Renal cortical epithelial cell (primary cell): ENCODE measurements at places on chromosomes 2 and 18. TPM values are rescaled to one million over a fixed set of nuclear protein-coding genes. Genes with fewer than 3 reads are reported as not detected.
A peak's percentile ranks its signal among the peaks of the same experiment; 100 is the strongest.

- DNase-seq, result no peak
Measured at GRCh38 chr2:224885291-224885690, 157.0 kb downstream of the DOCK10 start.

DNA sequence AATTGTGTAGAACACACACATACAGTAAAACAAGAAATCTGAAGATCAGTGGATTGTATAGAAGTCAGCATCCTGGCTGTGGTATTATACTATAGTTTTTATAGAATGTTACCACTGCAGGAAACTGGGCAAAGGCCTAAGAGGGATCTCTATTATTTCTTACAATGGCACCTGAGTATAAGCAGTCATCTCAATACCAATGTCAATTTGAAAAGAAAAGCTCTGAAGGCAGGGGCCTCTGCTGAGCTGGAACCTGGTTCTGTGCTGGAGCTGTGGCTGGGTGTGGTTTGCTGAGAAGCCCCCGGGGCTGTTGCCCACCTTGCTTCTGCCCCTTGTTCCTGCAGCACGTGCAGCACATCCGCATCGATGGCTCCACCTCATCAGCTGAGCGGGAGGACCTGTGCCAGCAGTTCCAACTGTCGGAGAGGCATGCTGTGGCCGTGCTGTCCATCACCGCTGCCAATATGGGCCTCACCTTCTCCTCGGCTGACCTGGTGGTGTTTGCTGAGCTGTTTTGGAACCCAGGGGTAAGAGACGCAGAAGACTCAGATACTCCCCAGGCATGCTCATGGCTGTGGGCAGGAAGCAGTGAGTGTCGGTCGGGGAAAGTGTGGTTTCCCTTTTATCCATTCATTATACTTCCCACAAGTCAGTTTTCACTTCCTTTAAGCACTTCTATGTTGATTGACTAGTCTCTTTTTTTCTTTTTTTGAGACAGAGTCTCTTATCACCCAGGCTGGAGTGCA, 23.5 kb upstream of the RPL37A start:
- no peak for DNase-seq

DNA sequence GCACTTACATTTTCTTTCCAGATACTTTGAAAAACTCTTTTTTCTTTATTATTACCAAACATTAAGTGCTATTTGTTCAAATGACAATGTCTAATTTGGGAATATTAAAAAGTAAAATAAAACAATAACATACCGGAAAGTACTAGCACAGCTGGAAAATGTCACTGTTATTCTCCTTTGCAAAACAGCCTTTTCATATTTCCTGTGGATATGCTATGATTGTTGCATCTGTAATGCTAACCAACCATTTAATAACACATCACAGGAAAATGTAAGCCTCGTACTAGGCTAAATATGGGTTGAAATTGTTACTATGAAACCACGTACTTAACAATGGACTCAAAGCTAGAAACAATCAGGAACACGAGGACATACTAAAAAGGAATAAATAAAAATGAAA, 298.1 kb downstream of the CBLN2 start:
- DNase-seq, result no peak

The CRYBA2 gene
- not detected in 2 replicates for total RNA-seq

The COL4A4 gene
- total RNA-seq, result 9.9 and 41.9 TPM in 2 replicates

The C1QL2 gene
- total RNA-seq, result not detected in 2 replicates

DNA sequence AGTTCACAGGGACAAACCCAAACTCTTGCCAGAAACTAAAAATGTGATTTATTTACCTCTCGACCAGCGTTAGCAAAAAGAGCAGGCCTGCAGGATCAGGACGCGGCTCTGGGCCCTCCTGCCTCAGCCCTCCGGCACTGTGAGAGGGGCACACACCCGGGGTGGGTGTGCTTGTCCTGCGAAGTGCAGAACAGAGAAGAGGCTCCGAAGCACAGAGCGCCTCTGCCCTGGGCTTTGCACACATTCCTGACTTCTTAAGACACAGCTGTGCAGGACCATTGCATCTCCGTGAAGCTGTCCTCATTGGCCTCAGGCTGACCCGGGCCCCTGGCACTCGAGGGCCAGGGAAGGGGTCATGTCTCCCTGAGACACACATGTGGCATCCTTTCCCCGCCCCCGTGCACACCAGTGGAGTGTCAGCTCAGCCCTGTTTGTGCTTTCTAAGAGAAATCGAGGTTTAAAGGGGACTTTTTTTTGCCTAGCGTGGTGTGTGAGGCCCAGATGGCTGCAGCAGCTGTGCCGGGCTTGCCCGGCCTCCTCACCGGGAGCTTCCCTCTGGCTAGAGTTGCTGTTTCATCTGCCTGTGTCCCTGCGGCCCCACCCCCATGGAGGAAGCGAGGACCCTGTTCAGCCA, 9.9 kb upstream of the NFATC1 start:
- DNase-seq, result no peak

DNA sequence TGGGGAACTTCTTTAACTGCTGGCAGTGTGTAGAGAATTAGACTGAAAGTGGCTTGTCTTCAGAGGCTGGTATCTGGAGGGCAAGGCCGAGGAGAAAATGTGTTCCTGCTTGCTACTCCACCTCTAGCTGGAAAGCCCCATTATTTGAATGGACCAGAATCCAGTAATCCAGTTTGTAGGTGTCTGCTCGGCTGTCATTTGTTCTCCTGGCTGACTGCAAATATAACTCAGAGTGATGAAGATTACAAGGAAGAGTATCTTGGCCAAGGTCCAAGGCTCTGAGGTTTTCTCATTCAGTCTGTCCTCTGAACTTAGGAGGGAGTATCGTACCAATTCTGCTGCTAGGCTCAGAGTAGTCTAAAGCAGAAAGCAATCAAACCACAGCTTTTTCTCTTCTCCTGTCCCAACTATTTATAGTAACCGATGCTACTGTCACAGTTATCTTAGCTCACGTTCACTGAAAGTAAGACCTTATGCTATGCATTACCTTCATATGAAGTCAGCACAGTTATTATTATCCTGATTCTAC, 228.6 kb downstream of the SETBP1 start:
- peak; percentile 36 for DNase-seq

The CFAP65 gene
- 0.65 TPM in 1 of 2 replicates, not detected in the other for total RNA-seq

DNA sequence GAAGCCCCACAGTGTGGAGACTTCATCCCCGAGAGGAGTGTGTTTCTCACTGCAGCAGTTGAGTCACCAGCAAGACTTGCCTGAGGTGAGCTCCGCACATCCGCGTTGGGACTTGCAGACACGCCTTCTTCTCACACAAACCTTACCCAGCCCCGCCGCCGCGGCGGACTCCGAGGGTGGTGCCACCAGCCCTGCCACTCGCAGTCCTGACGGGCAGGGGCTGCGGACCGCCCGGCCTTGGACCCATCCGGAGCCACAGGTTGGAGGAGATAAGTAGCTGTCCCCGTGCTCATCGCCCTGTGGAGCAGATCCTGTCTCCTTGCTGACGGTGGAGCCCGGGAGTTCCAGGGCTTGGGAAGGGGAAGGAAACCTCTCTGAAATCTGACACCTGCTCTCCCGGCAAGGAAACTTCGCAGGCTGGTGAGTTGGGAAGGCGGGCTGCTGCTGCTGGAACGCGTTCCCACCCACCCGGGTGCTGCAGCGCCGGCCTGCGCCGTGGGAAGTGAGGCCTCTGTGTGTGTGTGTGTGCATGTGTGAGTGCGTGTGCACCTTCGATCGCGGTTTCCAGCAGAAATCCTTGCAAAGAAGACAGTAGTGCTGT, at the start of gene RAB27B:
Gene RAB27B, plus strand, starts transcription at position 197 of the 601 bp plus-strand sequence. CDS start 49,109 bp downstream, outside the sequence.
- peak; percentile 93 for DNase-seq

GRCh38 chr2:175792881-175793280, 209.2 kb downstream of the LNPK start:
- DNase-seq, result no peak

DNA sequence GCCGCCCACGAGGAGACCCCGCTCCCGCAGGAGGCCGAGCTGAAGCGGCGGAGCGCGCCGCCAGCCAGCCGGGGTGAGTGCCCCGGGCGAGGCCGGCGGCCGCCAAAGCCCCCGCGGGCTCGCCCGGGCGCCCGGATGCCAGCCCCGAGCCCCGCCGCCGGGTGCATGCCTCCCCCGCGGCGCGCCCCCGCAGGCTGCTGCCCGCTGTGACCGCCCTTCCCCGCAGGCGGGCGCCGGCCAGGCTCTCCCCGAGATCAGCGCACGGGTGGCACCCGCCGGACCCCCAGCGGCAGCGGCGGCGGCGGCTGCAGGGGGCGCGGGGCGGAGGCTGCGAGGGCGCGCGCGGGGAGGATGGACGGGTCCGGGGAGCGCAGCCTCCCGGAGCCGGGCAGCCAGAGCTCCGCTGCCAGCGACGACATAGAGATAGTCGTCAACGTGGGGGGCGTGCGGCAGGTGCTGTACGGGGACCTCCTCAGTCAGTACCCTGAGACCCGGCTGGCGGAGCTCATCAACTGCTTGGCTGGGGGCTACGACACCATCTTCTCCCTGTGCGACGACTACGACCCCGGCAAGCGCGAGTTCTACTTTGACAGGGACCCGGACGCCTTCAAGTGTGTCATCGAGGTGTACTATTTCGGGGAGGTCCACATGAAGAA, 470 bp downstream of the KCNF1 start:
- no peak for DNase-seq

- DNase-seq, result no peak
Measured at GRCh38 chr2:37357530-37357929, 13.1 kb downstream of the QPCT start.

DNA sequence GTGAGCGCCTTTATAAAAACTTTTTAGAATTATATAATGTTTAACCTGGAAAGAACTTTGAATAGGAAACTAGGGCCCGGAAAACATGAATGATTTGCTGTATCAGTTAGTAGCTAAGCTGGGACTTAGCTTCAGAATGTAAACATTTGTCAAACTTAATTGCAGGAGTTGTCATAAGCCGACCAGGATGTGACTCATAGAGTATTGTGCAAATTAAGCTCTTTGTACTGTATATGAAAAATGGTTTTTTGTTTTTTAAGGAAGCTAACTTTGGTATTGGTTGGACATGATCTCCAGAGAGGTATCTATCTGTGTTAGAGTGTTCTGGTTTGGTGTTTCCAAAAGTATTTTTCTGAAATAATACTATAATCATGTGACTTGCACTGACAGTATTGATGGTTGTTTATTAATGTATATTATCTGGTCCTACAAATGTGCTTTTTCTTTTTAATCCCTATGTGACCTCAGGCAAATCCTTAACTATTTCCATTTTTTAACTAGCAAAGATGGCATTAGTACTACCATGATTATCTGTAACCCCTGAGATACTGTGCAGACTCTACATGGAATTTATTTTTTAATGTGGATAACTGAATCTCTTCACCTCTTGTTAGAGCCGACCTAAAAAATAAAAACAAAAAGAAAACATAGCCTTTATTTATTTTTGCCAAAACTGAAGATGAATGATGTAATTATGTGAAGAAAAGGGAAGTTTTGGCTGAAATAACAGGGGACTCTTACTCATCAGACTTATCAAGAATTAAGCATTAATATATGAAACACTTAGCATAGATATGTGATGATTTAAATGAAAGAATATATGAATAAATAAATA, 11.7 kb downstream of the YIPF4 start:
- DNase-seq, result peak; percentile 31

DNA sequence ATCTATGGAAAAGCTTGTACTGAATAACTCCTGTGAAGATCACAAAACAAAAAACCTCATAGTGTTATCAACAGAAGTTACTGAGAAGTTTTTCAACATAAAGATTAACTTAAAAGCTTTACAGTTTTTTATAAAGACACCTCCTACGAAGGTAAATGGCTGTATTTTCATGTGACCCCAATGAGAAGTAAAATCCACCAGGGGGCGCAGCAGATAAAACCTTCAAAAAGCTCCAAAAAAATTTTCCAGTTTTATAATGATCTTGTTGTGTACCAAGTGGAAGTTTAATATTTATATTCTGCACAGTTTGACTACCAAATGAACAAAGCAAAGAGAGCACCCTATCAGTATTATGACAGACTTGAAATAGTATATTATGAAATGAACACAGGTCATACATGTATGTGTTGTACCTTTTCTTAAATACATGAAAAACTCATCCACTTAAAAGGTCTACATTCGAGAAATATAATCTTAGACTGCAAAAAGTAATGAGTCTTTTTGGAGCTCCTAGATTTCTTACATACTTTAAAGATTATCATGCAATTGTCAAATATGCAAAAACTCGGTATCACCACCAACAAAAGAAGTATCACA, 38.5 kb downstream of the PNO1 start:
- DNase-seq, result peak; percentile 45

GRCh38 chr2:161417438-161418274, 1.6 kb downstream of the TBR1 start:
- no peak for DNase-seq

DNA sequence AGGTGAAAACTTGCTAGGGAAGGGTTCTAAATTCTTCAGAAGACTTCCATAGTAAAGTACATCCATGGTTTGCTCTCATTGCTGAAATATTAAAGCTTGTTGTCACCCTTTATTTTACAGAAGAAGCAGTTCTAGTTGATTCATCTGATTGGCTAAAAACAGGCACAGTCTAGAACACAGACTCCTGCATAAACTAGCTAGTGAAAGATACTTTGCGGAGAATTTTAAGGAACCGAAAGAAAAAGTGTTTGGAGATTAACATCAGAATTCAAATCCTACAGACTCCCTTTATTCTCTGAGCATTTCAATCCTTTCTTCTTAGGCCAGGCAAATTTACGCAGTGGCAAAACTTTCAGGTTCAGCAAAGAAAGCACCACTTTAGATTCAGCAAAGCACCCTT, 1076.5 kb upstream of the ZEB2 start:
- no peak for DNase-seq

GRCh38 chr2:207235621-207236020, 69.9 kb upstream of the KLF7 start:
- no peak for DNase-seq

DNA sequence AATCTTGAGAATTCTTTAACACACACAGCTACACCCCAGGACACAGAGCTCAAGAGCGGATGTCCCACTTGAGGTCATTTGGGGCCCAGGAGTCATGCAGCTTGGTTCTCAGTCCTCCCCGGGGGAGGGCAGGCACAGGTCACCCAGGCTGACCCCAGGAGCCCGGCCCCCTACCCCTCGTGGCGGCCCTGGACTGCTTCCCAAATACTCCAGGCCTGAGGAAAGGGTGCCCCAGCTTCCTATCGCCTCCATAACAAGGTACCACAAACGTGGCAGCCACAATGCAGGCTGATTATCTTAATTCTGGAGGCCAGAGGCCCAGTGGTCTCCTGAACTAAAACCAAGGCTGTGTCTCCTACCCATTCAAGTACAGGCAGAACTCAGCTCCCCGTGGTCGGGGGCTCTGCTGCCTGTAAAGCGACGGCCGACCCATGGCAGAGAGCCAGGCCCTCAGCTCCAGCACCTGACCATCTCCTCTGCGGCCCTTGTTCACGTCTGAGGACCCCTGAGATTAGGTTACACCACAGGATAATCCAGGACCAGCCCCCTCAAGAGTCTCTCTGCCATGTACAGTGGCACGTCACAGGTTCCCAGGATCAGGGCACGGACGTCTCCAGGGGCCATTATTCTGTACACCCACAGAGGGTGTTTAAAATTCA, 10.5 kb downstream of the SLC66A2 start:
- no peak for DNase-seq

- DNase-seq, result peak; percentile 91
Measured at GRCh38 chr18:69257861-69258458, 142.7 kb upstream of the DOK6 start.
